Ammon's horn (tissue), 1 donor: ENCODE measurements at places on chromosomes 2 and 18.

DNA sequence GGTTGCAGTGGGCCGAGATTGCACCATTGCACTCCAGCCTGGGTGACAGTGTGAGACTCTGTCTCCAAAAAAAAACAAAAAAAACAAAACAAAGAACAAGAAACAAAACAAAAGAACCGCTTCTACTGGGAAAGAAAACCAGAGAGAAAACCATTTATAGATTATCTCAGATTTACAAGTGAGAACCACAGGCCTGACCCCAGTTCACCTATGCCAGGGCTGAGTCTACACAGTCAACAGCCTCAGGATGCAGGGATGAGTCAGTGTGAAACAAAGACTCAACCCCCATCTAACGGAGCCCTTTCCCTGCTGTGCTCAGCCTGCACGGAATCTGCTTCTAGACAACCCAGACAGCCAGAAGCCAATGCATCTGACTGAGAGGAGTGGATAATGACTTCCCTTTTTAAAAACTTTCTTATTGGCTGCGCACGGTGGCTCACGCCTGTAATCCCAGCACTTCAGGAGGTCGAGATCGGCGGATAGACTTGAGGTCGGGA lies 25.5 kb upstream of the YWHAQ start:
- peak; percentile 54 for DNase-seq

GRCh38 chr18:50094221-50094773 lies 100.7 kb downstream of the MYO5B start:
- DNase-seq = no peak

- DNase-seq = no peak
Measured at GRCh38 chr2:98524168-98524567, 79.5 kb downstream of the INPP4A start.

DNA sequence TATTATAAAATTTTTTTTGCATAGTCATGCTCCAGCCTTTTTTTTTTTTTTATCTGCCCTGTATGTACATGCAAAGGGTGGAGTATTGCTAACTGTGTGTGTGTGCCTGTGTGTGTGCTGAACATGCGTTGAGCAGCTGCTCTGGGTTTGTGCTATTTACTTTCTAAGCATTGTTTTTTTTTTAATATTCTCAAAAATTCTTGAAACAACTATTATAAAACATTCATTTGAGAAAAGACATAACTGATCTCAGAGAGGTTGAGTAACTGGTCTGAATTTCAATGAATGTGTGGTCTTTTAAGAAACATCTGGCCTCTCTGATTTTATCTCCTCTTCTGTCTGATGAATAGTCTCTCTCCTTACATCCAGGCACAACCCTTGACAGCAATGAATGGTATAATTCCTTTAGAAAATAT lies 366.0 kb upstream of the SLC14A2 start:
- DNase-seq = no peak

DNA sequence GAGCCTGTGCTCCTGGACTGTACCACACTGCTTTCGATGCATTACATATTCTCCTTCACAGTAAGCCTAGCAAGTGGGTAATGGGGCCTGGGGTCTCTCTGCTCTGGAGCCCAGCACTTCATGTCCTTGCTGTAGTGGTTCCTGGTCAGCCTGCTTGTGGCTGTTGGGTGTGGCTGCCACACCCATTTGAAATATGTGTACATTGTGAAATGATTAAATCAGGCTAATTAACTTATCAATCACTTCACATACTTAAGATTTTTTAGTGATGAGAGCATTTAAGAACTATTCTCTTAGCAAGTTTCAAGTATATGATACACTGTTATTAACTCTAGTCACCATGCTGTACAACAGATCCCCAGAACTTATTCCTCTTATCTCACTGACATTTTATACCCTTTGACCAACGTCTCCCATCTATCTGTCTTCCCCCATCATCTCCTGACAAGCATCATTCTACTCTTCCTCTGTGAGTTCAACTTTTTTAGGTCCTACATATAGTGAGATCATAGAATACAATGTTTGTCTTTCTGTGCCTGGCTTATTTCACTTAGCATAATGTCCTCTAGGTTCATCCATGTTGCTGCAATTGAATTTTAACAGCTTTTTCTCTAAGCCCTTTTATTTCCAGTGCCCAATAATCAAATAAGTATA lies 92.1 kb downstream of the LYPD6 start:
- DNase-seq = no peak

GRCh38 chr18:74718312-74718711 lies 120.6 kb downstream of the ZNF407 start:
- DNase-seq = no peak

DNA sequence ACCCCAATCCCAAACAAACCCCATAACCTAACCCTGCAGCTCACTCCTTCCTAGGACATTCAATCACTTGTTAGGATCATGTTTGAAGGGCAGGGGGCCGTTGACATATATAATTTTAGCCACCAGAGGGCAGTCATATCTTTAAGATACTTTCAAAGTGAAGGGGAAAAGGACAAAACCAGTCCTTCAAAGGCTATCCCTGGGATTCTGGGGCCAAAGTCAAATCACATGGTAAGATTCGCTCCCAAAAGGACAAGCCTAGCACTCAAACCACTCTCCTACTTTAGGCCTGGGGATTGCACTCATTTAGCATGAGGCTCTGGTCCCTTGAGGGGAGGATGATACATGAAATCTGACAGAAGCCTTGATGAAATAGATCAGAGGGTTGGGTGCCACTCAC lies 44.6 kb downstream of the HAUS1 start:
- peak; percentile 37 for DNase-seq

DNA sequence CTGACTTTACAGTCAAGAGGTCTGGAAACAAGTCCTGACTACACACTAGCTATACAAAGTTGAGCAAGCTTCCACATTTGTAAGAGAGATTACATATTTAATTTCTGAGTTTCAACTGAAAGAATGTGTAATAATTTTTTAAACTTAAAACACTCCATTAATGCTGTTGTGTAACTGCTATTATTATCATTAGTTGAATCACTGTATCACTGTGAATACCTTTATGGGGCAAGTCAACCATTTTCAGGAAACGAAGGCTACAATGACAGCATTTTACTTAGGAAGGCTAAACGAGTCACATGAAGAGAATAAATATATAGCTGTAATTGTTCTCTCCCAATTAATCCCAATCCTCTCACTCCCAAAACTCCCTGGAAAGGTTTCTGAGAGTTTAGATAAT lies 46.3 kb downstream of the TRIP12 start:
- DNase-seq = no peak

GRCh38 chr2:135913727-135914365 lies 37.6 kb upstream of the MCM6 start:
- peak; percentile 40 for DNase-seq

DNA sequence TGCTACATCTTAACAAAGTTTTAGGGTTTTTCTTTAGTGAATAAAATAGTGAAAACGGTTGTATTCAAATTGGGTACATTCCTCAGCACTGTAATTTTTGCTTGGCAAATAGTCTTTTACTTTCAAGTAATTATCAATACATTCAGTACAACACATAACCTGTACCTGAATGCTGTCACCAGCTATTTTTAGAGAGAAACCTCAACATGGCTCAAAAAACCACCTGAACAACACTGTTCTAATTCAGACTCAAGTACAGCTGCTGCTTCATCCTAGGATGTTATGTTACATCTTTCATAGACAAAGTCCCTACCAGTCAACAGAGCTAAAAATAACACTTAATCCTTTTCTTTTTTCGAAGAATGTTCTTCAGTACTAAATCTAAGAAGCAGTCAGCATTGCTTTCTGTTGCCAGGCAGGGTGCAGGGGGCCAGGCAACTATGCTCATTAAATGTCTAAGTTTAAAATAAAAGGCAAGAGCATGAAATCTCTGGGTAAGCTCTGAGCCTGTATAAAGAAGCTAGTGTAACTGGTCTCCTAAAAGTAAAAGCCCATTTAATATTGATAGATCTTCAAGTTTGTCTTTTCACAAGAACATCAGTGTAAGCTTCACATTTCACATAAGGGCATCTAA lies 20.5 kb downstream of the PDIA6 start:
- no peak for DNase-seq

- DNase-seq = no peak
Measured at GRCh38 chr2:212526059-212526458, 12.5 kb downstream of the ERBB4 start.

DNA sequence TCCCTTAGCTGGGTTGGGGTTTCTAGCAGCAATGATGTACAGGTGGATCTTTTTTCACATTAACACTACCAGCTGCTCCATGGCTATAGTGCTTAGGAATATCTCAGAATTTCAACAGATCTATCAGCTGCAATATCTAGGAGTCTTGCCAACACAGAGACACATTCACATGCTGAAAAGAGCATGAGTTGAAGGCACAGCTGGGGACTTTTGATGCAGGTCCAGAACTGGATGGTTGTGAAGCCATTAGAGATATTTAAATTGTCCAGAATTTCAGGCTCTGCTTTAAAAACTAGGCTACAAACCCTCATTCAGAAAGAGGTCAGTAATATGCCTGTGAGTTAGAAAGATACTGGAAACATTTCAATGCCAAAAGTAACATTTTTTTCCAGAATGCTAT lies 122.2 kb upstream of the CCDC195 start:
- DNase-seq = peak; percentile 19

DNA sequence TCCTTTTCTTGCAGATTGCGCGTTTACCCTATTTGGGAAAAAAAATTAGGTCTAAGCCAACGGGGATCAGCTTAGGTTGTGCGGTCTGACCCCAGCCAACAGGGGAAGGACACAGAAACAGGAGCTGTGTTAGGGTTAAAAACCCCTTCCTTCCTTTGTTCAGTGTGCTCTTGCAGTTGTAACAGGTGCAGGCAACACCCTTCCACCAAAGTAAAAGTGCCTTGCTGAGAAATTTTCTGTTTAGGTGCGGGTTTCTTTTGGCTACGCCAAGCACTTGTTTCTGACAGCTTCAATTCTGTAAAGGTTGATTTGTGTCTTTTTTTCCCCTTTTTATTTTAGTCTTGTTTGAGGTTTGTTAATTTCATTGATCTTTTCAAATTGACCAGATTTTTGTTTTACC lies 92.5 kb downstream of the PTPN4 start:
- no peak for DNase-seq

GRCh38 chr2:191268596-191268995 lies 23.4 kb downstream of the MYO1B start:
- DNase-seq = no peak

- DNase-seq = no peak
Measured at GRCh38 chr18:10314066-10314465, 140.4 kb upstream of the APCDD1 start.

- DNase-seq = no peak
Measured at GRCh38 chr2:204150721-204151120, 214.2 kb downstream of the ICOS start.

DNA sequence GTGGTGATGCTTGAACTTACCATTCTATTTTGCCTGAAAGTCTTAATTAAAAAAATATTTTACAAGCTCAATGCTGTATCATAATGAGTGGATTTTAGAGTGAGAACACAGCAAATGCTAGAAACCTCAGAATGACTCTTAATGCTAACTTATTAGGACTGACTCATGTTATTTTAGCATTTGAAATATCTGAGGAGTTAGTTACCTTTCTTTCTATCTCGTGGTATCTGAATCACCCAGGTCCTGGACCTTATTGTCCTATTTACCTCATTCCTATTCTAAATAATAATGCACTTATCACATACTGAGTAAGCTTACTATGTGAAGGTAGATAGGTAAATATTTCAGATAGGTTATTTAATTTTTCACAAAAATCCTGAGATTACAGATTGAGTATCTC lies 70.7 kb downstream of the SOS1 start:
- no peak for DNase-seq

- DNase-seq = no peak
Measured at GRCh38 chr2:229088517-229088913, 182.6 kb downstream of the PID1 start.

- no peak for DNase-seq
Measured at GRCh38 chr2:10501451-10501961, 53.4 kb upstream of the ODC1 start.

GRCh38 chr2:63862806-63863205 lies 21.1 kb downstream of the UGP2 start:
- no peak for DNase-seq

- DNase-seq = no peak
Measured at GRCh38 chr2:136207665-136208064, 89.7 kb upstream of the CXCR4 start.

GRCh38 chr2:47360283-47360682 lies 42.7 kb upstream of the MSH2 start:
- DNase-seq = no peak

GRCh38 chr2:241774419-241775222 lies 2.0 kb upstream of the GAL3ST2 start:
- no peak for DNase-seq

DNA sequence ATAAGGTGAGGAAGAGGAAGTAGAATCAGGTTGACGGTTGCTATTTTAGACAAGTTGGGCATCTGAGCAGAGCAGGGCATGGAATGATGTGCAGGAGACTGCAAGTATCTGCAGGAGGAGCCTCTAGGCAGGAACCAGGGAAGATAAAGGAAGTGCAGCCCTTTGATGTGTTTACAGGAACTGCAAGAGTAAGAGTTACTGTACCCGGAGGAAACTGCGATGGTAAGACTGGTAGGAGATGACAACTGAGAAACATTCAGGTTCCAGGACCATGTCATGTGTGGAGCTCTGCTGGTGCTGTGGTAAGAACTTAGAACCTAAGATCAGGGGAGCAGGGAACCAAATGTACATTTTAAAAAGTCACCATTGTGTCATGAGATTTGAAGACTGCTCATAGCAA lies 134.3 kb upstream of the STON1 start:
- no peak for DNase-seq

- DNase-seq = no peak
Measured at GRCh38 chr2:68141875-68142274, 15.8 kb upstream of the PNO1 start.

DNA sequence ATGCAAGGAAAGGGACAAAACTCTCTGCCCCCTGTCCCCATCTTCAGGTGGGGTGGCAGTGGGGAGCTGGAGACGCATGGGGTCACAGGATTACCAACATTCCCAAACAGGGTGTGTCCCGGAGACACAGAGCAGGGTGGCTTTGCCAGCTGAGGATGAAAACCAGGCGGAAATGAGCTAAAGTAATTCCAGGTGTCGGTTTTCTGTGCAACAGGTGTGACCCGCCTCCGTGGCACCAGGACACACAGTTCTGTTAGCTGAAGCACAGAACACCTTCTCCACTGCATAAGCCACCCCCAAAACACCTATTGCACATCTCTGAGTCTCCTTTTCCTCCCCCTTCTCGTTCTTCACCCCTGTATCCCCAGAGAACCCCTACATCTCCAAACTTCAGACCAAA lies 122.7 kb upstream of the GLI2 start:
- DNase-seq = no peak

- DNase-seq = peak; percentile 29
Measured at GRCh38 chr18:35185771-35186170, 55.1 kb upstream of the ZNF397 start.

GRCh38 chr2:9258953-9259399 lies 52.4 kb downstream of the ASAP2 start:
- DNase-seq = peak; percentile 71

DNA sequence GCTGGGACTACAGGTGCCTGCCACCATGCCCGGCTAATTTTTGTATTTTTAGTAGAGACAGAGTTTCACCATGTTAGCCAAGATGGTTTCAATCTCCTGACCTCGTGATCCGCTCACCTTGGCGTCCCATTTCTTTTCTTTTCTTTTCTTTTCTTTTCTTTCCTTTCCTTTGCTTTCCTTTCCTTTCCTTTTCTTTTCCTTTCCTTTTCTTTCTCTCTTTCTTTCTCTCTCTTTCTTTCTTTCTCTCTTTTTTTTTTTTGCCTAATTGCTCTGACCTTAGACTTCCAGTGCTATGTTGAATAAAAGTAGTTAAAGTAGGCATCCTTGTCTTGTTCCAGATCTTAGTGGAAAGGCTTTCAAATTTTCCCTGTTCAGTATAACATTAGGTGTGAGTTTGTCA lies 41.0 kb upstream of the REEP1 start:
- DNase-seq = no peak

GRCh38 chr18:31267823-31268481 lies 50.0 kb upstream of the DSG1 start:
- no peak for DNase-seq
